ENCODE measurements at places on chromosomes 2 and 18.
A peak's percentile ranks its signal among the peaks of the same experiment; 100 is the strongest.

- no peak for DNase-seq
Observed at GRCh38 chr2:95274291-95275150, at the start of gene PROM2. TSS of gene PROM2 (plus strand) at chr2:95274449. CDS start at chr2:95274586, 137 bp downstream.

- DNase-seq = no peak
Observed at GRCh38 chr2:28135799-28136198, 245.3 kb downstream of the BABAM2 start.

- DNase-seq = no peak
Observed at GRCh38 chr2:62996534-62997186, 54.0 kb upstream of the OTX1 start.

GRCh38 chr18:11454040-11454439, 155.4 kb upstream of the SLC35G4 start:
- DNase-seq = no peak

DNA sequence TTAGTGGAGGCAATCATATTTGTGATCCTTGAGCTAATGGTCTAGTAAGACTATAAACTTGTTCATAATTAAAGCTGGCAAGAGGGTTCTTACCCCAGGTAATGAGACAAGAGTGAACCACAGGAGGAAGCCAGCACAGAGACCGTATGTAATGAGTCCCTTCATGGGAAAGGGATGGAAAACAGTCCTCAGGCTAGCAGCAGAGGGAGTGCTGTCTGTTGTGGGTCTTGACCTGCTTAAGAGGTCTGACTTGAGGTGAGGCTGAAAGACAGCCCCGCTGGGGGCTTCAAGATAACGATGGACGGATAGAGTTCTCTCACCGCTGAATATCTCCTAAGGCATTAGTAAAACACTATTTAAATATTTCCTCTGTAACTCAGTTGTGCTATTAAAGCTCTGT, 16.2 kb upstream of the POLE4 start:
- DNase-seq = no peak

- DNase-seq = no peak
Observed at GRCh38 chr18:80244956-80245730, 2.2 kb downstream of the PARD6G start.

DNA sequence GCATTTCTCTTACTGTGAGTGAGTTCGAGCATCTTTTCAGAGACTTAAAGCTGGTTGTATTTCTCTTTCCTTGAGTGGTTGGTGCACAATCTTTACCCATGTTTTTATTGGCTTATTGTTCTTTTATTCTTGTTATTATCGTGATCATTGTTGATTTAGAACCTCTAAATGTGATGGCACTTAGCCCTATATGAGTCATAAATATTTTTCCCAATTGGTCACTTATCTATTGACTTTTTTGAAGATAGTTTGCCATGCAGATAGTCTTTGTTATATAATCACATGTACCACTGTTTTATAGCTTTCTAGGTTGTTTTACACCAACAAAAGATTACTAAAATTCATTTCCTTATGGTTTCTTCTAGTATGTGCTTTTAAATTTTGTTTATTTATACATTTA, 141.6 kb upstream of the MSH6 start:
- peak; percentile 44 for DNase-seq

DNA sequence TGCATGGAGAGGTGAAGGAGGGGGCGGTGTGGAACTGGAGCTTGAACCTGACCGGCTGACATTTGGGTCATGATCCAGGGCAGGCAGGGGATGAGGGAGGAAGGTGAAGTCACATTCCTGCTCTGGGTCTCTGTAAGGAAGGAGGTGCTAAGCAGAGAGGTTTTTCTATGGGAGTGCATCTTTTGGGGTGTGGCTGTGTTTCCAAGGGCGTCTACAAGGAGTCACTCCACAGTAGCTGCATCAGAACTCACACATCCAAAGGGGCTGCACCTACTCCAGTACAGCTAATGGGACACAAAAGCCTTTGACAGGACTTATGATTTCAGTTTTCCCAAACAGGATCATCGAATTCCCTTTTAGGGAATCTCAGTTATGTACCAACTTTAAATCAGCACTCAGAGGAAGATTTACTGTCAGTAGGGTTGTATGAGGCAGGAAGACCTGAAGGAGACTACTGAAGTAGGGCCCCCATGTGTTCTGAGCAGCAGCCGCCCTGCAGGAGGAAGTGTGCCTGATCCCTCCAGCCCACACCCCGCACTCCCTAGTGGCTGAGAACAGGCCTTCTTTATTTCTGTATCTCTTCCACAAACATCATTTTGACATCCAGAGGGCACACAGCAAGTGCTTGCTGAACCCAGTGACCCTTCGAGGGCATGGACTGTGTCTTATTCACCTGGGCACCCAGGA, 137.2 kb downstream of the CELF4 start:
- DNase-seq = no peak

DNA sequence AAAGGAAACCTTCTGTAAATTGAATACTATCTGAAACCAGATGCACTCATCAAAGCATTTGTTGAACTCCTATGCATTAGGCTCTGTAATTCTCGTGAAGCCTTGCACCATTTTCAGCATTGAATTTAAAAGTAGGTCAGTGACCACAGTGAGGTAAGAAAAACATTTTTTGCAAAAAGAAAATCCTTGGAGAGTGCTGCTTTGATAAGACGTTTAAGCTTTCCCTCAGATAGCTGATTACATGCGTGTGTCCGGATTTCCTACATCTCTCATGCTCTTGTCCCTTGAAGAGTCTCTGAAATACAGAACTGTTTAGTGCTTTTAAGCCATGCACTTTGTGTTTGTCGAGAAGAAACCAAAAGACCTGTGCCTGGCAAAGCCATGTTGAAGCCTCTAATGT, 113.6 kb downstream of the FMNL2 start:
- DNase-seq = no peak
